DMS79 (cell line): ENCODE measurements at places on chromosomes 7 and 10.

DNA sequence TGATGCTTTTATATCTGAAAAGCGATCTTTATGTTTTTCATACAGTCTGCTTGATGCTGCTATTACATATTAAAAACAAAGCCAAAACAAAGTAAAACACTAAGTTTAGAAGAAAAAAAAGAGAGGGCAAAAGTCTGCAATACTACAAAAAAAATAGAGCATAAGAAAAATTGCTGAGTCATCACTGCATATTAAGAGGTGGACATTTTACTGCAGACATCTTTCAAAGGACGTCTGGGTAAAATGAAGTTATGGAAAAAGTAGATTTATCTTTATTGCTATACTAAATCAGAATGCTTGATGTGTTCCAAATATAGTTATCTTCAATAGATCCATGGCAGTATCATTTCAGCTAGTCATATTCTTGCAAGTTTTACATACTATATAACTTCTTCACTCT is 172.0 kb downstream of the MAGI2 start:
- DNase-seq: no peak

GRCh38 chr10:122181876-122182275 is 89.2 kb upstream of the BTBD16 start:
- DNase-seq: no peak

GRCh38 chr10:116111483-116112095 is 161.4 kb downstream of the GFRA1 start:
- DNase-seq: no peak

GRCh38 chr10:83915801-83916200 is 223.5 kb upstream of the GHITM start:
- no peak for DNase-seq

- no peak for DNase-seq
These were observed 390.3 kb downstream of the GRID1 start for GRCh38 chr10:85976267-85976793.

GRCh38 chr10:47104151-47104605 is 192.9 kb downstream of the PTPN20 start:
- DNase-seq: no peak

DNA sequence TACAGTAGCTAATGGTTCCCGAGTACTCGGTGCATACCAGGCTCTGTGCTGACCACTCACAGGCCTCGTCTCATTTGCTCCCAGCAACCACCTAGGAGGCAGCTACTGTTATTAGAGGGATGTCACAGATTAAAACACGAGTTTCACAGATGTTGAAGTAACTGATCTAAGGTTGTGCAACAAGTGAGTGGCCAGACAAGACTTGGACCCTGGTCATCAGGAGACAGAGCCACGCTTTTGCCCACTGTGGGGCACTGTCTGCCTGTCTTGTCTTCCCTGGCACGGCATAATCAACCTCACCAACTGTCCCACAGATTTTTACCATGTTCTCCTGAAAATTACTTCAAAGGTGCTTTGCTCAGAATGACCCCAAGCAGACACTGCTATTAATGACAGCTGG is 111.6 kb upstream of the HABP2 start:
- no peak for DNase-seq

DNA sequence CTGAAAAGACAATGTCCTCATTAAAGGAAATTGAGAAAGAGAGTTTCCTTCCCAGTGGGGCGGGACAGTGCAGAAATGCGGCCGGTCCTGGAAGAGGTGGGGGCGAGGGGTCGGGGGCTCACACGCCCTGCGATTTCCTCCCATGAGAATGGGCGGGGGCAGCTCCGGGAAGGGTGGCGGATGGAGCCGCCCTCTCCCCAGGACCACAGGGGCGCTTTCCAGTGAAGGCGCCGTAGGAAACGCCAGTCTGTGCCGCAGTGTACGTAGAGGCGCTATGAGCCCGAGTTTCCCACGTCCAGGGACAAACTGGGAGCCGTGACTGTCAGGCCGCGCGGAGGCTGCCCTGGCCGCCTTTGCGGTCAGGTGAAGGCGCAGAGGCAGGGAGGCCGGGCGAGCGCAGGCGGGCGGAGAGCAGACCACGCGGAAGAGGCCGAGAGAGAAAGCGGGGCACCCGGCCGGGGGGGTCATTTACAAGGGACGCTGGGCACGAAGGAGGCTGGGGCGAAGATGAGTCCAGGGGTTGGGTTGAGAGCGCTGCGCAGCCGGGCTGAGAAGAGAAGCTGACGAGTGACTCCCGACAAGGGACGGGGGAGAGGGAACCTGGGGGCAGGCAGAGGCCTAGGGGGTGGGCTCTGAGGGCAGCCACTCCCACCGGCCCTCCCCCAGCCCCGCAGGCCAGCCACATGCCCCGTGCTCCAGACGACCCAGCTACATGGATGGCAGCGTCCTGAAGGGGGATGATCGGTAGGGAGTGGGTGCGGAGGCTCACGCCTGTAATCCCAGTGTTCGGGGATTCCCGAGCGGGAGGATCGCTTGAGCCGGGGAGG is 45.0 kb downstream of the ALOX5 start:
- peak; percentile 30 for DNase-seq
